ENCODE measurements at places on chromosomes 6 and 20.

GRCh38 chr6:163262080-163262479, 152.4 kb upstream of the QKI start:
- DNase-seq, result no peak

GRCh38 chr6:105135907-105136430, 43.8 kb downstream of the POPDC3 start:
- no peak for DNase-seq

DNA sequence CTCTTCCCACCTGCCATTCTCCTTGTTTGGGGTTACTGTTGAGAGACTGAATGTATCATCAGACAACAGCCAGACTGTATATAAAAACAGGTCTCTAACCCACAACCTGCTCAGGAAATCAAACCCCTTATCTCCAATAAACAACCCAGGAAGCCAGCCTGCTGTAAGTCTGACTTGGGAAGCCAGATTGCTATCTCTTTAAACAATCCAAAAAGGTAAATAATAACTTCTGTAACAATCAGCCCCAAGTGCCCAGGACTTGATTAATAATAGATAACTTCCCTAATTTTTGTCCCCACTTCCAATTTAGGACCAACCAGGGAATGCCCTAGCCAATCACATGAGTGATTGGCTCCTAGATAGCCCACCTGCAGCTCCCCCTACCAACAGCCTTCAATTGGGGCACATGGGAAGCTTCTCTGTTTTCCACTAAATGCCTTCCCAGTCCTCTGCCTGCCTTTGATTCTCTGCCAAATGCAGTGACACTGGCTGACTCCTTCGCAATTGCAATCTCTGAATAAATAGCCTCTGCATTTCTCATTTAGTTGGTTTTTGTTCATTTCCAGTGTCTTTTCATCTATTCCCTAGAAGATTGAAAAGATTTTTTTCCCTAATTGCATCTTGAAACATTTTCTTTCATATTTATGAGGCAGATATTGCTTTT, 117.1 kb upstream of the TAB2 start:
- DNase-seq, result no peak

- DNase-seq, result no peak
Measured at GRCh38 chr6:101803136-101803535, 409.6 kb downstream of the GRIK2 start.

DNA sequence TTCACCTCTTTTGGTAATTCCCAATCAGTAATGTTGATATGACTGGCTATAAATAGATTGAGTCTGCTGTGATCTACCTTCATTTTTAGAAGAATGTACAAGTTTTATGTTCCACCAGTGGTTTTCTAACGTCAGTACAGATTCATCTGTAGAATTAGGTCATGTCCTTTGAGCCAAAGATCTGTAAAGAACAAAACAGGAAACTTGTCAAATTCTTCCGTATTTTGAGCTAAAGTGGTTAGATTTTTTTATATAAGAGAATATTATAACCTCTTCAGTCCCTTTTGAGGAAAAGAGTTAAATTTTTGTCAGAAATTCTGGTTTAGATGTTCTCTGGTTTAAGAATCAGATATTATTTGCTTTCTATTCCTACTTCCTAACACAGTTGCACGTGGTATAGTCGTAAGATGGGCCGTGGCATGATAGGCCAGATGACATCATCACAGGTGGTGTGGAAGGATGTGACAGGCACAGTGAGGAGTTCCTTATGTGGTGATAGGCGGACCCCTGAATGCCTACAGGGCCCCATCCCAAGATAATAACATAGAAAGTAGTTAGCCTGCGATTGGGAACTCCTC, 62.3 kb downstream of the SNX9 start:
- DNase-seq, result peak; percentile 41

- DNase-seq, result no peak
Measured at GRCh38 chr6:61886608-61887259, 399.3 kb downstream of the KHDRBS2 start.

DNA sequence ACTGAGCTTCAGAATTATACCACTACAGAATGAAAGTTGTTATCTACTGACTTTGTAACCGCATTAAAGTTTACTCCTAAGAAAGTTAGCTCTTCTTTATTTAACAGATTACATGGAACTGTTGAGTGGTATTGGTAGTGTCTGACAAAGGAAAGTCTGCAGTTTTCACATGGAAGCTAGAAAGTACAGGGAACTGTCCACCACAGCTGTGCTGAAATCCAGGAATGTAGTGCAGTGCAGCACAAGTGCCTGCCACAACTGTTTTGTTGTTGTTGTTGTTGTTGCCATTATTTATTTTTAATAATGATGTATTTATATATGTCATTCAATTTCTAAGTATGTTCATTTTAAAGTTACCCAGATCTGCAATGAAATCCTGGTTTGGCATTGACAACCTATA, 464.9 kb downstream of the TBC1D32 start:
- DNase-seq, result no peak
